ENCODE measurements at places on chromosomes 6 and 20. TPM values are rescaled to one million over a fixed set of nuclear protein-coding genes. Genes with fewer than 3 reads are reported as not detected.

Gene RPL7L1
- total RNA-seq = 106 TPM

Gene LTV1
- total RNA-seq = 14.1 TPM

Gene PKIB
- total RNA-seq = 6.5 TPM

Gene OPRL1
- total RNA-seq = 2.4 TPM

Gene SPACA1
- total RNA-seq = not detected

Gene ZSCAN31
- 4.2 TPM for total RNA-seq

Gene ANKEF1
- total RNA-seq = 2.5 TPM

Gene NNAT
- total RNA-seq = not detected

Gene GJA10
- not detected for total RNA-seq

Gene LY6G6D
- not detected for total RNA-seq

Gene CST5
- total RNA-seq = not detected

Gene C6orf58
- not detected for total RNA-seq

Gene UNC93A
- not detected for total RNA-seq

Gene EYA4
- total RNA-seq = 0.65 TPM

Gene SLC17A1
- not detected for total RNA-seq

Gene TMC2
- not detected for total RNA-seq

Gene CTCFL
- total RNA-seq = not detected

Gene PDE10A
- total RNA-seq = 8.5 TPM

Gene NRSN1
- total RNA-seq = not detected

Gene BMP5
- total RNA-seq = 0.03 TPM

Gene SFTA2
- total RNA-seq = not detected

Gene HMGN4
- 61.7 TPM for total RNA-seq

Gene TCF15
- not detected for total RNA-seq

Gene RGS19
- total RNA-seq = 14.5 TPM

Gene CD93
- 1.6 TPM for total RNA-seq

Gene CHRNA4
- not detected for total RNA-seq

Gene WASF1
- total RNA-seq = 6.6 TPM

Gene LPIN3
- total RNA-seq = 8.3 TPM

Gene FAM217A
- total RNA-seq = not detected

Gene AIF1
- total RNA-seq = not detected

Gene MYCT1
- total RNA-seq = 6.0 TPM

Gene PRND
- not detected for total RNA-seq

Gene CST4
- 0.33 TPM for total RNA-seq

Gene FOXF2
- 0.78 TPM for total RNA-seq

Gene PLTP
- total RNA-seq = 75.1 TPM

Gene CDK19
- total RNA-seq = 15.2 TPM

Gene IMPG1
- not detected for total RNA-seq

Gene HAO1
- total RNA-seq = not detected

Gene SMIM8
- 3.2 TPM for total RNA-seq

Gene HUS1B
- 1.3 TPM for total RNA-seq

Gene CCN5
- total RNA-seq = 3.0 TPM

Gene MPIG6B
- total RNA-seq = not detected

Gene C4A
- 12.3 TPM for total RNA-seq

Gene GPR63
- 0.20 TPM for total RNA-seq

Gene GRM1
- total RNA-seq = 0.07 TPM

Gene GGTLC1
- total RNA-seq = not detected

Gene ERMARD
- 21.5 TPM for total RNA-seq

Gene CPNE1
- total RNA-seq = 159 TPM
